ENCODE measurements at places on chromosomes 2 and 18. TPM values are rescaled to one million over a fixed set of nuclear protein-coding genes. Genes with fewer than 3 reads are reported as not detected.

Gene SPATA3
- total RNA-seq, result not detected

Gene MTA3
- 29.5 TPM for total RNA-seq

Gene TBR1
- not detected for total RNA-seq

Gene SKOR2
- total RNA-seq, result not detected

Gene FAM237A
- not detected for total RNA-seq

Gene OTOS
- total RNA-seq, result not detected

Gene CFC1
- not detected for total RNA-seq

Gene SPHKAP
- total RNA-seq, result not detected

Gene ZAP70
- total RNA-seq, result 0.06 TPM

Gene MYO5B
- total RNA-seq, result 12.7 TPM
